ENCODE measurements at places on chromosomes 2 and 18.

DNA sequence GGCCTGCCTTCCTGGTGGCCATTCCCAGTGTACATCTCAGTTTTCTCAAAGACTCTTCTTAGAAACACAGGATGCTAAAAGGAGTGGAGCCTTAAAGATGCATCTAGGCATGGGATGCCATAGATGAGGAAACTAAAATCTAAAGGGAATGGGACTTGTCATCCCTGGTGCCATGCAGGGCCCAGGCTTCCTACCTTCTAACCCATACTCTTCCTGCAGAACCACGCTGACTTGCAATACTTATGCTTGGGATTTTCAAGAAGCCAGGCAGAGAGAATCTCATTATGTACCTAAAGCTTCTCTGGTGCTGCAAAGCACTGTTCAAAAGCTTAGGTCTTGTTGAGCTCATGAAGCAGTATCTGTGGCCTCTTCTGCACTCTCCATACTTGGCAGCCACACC lies 329.1 kb downstream of the CYRIA start:
- no peak for DNase-seq

GRCh38 chr2:128636802-128637147 lies 318.1 kb upstream of the HS6ST1 start:
- DNase-seq = no peak

DNA sequence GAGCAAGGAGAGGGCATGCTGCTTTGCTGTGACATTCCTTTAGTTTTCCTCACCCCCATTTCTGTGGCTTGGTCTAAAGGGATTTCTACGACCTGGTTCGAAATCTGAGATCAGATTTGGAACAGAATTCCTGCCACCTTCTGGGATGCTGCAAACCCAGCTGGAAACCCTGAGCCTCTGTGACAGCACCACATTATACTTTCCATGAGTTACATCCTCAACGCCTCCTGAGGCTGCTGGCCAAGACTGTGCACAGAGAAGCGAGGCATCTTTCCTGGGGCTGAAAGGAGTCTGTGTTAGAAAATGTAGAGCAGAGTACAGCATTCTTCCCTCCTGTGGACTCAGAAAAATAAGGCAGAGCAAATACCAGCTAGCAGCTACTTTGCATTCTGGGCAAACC lies 138.1 kb upstream of the CHAC2 start:
- peak; percentile 43 for DNase-seq

GRCh38 chr2:43406651-43407279 lies 180.4 kb upstream of the ZFP36L2 start:
- no peak for DNase-seq

DNA sequence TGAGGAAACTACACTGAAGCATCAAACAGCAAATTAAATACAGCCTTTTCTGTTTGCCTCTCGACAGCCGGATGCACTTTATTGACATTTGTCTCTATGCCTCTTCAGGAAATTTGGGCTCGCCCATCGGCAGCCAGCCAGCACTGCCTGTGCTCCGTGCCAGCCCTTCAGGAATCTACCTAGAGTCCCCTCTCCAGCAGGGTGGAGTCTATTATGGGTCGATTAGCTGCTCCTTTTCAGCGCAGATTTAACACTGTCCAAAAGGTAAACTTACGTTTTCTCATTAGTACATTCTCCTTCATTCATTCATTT lies 91.5 kb downstream of the MYCN start:
- no peak for DNase-seq

GRCh38 chr2:68719912-68720311 lies 14.7 kb upstream of the ARHGAP25 start:
- no peak for DNase-seq

DNA sequence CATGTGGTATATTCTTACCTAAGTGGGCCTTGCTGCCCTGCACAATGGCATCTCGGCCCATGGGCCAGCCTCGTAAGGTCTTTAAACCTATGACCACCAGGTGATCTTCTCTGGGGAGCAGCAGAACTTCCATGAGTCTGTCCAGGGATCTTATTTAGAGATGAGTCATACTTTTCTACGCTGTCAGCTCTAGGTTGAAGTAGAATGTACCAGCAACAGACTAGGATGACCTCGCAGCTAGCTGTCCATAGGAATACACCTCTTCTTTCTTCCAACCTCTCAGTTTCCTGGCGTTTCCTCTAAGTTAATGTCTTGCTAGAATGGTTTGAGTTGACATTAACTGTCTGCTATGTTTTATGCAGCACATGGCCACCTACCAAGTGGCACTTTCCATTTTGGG lies 15.6 kb upstream of the CXCR4 start:
- DNase-seq = no peak

- DNase-seq = no peak
These were observed 52.7 kb downstream of the CMPK2 start for GRCh38 chr2:6812857-6813530.

- no peak for DNase-seq
These were observed 12.6 kb downstream of the ATP6V1C2 start for GRCh38 chr2:10733980-10734379.

- DNase-seq = no peak
These were observed 344 bp upstream of the MRPL33 start for GRCh38 chr2:27771202-27771547.

DNA sequence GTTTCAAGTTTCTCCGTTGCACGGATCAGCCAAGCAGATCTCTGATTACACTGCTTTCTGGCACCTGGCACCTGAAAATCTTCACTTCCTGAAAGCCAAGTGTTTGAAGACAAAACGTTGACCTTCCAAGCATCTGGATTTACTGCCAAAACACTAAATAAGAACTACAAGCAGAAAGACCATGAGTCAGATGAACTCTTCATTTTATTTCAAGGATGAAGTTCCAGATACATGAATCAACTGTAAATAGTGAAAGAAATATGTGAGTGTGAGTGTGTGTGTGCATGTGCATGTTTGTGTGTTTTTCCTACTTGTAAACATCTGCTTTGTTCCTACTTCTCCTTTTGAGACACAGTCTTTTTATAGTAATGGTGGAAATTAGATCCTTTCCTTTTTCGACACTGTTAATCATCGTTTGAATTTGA lies 60.0 kb upstream of the DTNA start:
- no peak for DNase-seq

DNA sequence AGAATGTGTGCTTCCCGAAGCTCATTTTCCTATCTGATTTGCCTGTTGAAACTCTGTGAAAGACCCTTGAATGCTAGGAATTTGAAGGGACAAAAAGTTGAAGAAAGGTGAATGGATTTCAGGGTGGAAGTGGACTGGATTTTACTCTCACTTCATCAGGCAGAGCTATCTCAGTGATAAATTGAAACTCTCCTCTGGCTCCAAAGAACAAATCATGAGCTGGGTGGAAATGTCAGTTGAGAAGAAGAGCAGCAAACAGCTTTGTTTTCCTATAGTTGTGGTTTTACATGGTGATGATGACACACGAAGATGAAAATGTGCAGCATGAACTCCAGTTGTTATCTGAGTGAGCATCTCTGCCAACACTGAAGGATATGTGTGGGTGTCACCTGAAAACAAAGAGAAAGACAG lies 34.4 kb downstream of the CD28 start:
- DNase-seq = no peak

GRCh38 chr2:207936380-207936779 lies 88.9 kb downstream of the PLEKHM3 start:
- no peak for DNase-seq

GRCh38 chr2:119487434-119488244 lies 36.6 kb downstream of the SCTR start:
- DNase-seq = no peak

GRCh38 chr2:82913566-82913965 lies 1545.5 kb downstream of the SUCLG1 start:
- no peak for DNase-seq

- no peak for DNase-seq
These were observed 132.4 kb downstream of the MREG start for GRCh38 chr2:215880970-215881369.

GRCh38 chr2:238640486-238640885 lies 207.4 kb upstream of the TWIST2 start:
- DNase-seq = no peak

GRCh38 chr18:73670524-73670923 lies 477.1 kb downstream of the FBXO15 start:
- DNase-seq = no peak

GRCh38 chr2:239711911-239712570 lies 311.2 kb upstream of the HDAC4 start:
- no peak for DNase-seq

- no peak for DNase-seq
These were observed 105.0 kb upstream of the MAP3K20 start for GRCh38 chr2:172970660-172971059.

GRCh38 chr2:70083344-70084156 lies 3.7 kb upstream of the PCBP1 start:
- DNase-seq = no peak

DNA sequence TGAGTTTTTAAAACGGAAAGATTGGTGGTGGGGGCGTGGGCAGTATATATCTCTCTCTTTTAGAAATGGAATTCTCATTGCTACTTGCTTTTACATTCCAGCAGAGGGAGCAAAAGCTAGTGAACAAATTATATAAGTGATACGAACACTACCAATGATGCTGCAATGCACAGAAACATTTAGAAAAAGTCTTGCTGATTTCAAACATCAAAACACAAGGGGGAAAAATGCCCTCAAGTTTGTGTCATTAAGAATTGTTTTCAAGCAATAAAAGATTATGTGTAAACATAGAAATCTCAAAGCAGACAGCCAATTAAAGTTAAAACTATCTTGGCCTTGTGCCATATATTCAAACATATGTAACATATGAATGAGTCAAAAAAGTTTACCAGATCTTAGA lies 296.3 kb upstream of the KCNJ3 start:
- DNase-seq = no peak

GRCh38 chr2:227479865-227480475 lies 8.0 kb downstream of the AGFG1 start:
- DNase-seq = no peak

GRCh38 chr2:106160786-106161261 lies 33.3 kb downstream of the UXS1 start:
- DNase-seq = peak; percentile 56

GRCh38 chr2:190447766-190448165 lies 39.6 kb downstream of the MFSD6 start:
- DNase-seq = no peak

GRCh38 chr2:108542071-108542470 lies 7.8 kb downstream of the LIMS1 start:
- DNase-seq = no peak

GRCh38 chr2:99619151-99619550 lies 129.3 kb upstream of the REV1 start:
- no peak for DNase-seq

DNA sequence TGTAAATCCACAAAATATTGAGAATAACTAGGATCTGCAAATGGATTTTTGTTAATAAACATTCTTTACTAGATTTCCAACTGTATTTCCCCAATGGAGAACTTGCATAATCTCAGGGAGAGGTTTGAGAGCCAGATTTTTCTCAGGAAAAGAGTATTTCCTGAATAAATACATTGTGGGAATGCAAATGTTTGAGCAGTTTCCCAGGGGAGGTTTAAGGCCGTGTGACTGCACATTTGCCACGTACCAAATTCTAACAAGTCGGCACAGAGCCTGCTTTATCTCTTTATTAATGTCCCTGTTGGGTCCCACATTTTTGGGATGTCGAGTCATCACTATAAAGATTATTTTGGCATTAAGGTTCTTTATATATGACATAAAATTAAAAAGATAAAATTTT lies 27.0 kb downstream of the TFPI start:
- DNase-seq = peak; percentile 33

- DNase-seq = no peak
These were observed 77.5 kb downstream of the EPB41L3 start for GRCh38 chr18:5466256-5466655.

DNA sequence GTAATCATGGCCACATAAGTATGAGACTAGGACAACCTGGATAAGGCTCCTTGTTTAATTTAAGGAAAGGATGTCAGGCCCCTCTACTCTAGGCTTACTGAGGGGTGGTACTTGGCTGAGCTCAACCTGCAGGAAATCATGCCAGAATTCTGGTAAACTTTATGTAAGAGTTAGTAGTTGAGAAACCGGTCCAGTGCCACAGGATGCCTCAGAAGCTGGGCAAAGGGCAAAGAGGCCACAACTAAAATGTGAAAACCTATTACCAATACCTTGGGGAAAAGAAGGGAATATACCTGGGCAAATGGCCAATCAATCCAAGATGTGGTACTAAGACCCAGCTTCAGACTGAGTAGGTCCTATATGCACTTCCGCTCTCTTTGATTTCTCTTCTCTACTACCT lies 86.7 kb downstream of the ITSN2 start:
- no peak for DNase-seq

DNA sequence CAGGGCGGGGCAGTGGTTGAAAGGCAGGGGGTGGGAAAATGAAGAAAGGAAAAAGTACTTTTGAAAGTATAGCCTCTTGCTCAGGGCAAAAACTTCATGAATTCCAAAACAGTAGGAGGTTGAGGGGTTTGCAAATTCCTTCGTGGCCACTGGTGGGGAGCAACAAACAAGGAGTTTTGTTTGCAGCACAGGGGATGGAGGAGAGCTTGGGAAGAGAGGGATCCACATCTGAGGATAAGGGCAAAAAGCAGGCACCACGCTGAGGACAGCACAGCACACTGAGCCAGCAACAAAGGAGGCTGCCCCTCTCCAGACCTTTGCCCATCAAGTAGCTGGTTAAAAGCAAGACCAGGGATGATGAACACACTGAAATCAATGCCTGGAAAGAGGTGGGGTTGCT lies 148.9 kb downstream of the TCF4 start:
- no peak for DNase-seq

GRCh38 chr2:147356157-147356556 lies 488.7 kb upstream of the ACVR2A start:
- DNase-seq = no peak

- DNase-seq = no peak
These were observed 393.9 kb downstream of the BCL11A start for GRCh38 chr2:60159519-60159918.

GRCh38 chr18:79629606-79630005 lies 50.0 kb upstream of the CTDP1 start:
- peak; percentile 8 for DNase-seq

DNA sequence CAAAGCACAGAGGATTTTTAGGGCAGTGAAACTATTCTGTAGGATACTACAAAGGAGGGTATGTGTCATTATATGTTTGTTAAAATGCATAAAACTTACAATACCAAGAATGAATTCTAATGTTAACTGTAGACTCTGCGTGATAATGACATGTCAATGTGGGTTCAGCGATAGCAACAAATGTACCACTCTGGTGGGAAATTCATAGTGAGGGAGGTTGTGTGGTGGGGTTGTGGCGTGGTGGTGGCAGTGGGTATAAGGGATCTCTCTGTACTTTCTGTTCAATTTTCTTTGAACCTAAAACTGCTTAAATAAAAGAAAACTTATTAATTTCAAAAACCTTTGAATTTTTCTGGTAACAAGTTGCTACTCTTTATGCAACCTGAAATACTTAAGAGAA lies 99.3 kb upstream of the SLC38A11 start:
- no peak for DNase-seq

- no peak for DNase-seq
These were observed 125.2 kb upstream of the PIK3C3 start for GRCh38 chr18:41829647-41830516.

DNA sequence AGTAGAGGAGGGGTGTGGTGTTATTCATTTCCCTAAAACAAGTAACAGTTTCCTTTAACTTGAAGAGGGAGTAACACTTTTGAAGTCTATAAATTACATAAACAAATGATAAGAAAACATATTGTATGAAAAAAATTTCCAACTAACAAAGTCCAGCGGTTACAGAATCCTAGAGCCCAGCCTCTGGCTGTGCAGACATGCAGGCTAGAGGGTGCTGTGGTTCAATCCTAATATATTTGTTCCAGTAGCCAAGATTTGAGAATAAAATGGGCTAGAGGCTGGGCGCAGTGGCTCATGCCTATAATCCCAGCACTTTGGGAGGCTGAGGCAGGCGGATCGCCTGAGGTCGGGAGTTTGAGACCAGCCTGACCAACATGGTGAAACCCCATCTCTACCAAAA lies 56.9 kb downstream of the WDR75 start:
- DNase-seq = no peak

- peak; percentile 73 for DNase-seq
These were observed 35.4 kb upstream of the RHOB start for GRCh38 chr2:20411361-20411894.
